Left ventricle myocardium superior (tissue), 1 donor: ENCODE measurements at places on chromosomes 6 and 20. TPM values are rescaled to one million over a fixed set of nuclear protein-coding genes. Genes with fewer than 3 reads are reported as not detected.

The RBM24 gene
- total RNA-seq = 223 TPM

The ETV7 gene
- total RNA-seq = 0.15 TPM

The EPHA7 gene
- total RNA-seq = 1.5 TPM

- no peak for DNase-seq
These were observed 4.1 kb upstream of the ZKSCAN8 start for GRCh38 chr6:28137505-28137981.

DNA sequence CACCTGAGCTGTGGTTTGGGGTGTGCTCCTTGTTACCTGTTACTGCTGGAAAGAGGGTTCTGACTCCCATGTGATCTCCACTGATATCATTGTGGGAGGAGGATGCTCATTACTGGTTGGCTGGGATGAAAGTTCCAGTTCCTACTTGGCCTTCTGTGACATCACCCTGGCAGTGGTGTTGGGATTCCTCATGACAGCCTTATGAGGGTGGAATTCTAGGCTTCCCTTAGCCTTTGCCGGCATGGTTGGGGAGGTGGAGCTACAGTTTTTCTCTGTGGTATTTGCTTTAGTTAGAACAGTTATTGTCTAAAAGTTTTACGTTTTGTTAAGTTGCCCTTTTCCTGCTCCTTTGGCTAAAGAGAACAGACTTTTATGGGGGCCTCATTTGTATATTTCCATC is 112.1 kb downstream of the AFG1L start:
- DNase-seq = no peak

GRCh38 chr6:39847221-39847620 is 55.0 kb downstream of the DAAM2 start:
- peak; percentile 73 for DNase-seq

DNA sequence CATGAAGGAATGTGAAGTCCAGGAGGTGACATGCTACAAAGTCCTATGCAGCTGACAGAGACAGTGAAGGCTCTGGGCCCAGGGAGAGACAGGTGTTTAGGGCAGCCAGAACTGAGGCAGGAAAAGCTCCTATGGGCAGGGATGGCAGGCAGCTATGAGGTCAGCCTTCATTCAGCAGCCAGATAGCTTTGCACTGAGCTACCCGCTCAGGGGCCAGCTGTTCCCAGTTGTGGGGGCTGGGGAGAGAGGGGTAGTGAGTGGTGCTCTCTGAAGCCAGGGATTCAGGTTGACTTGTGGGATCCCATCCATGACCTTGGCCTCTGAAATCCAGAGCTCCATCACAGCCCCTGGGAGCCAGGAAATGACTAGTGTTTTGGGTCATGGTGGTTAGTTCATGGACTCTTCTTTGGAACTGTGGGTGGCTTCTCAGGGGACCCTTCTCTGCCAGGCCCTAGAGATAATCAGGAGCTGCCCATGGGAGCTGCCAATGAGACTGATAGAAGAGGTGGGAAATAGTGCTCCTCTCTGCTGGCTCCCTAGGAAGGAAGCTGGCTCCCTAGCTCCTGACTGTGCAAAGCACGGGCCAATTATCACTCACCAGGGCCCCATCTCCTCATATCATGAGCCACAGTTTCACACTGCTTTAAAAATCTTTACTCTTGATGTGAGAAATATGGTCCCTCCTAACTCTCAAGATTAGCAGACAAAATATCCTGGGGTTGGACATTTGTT is 127.7 kb downstream of the VEGFA start:
- no peak for DNase-seq

- no peak for DNase-seq
These were observed 25.6 kb upstream of the MC3R start for GRCh38 chr20:56222945-56223344.

DNA sequence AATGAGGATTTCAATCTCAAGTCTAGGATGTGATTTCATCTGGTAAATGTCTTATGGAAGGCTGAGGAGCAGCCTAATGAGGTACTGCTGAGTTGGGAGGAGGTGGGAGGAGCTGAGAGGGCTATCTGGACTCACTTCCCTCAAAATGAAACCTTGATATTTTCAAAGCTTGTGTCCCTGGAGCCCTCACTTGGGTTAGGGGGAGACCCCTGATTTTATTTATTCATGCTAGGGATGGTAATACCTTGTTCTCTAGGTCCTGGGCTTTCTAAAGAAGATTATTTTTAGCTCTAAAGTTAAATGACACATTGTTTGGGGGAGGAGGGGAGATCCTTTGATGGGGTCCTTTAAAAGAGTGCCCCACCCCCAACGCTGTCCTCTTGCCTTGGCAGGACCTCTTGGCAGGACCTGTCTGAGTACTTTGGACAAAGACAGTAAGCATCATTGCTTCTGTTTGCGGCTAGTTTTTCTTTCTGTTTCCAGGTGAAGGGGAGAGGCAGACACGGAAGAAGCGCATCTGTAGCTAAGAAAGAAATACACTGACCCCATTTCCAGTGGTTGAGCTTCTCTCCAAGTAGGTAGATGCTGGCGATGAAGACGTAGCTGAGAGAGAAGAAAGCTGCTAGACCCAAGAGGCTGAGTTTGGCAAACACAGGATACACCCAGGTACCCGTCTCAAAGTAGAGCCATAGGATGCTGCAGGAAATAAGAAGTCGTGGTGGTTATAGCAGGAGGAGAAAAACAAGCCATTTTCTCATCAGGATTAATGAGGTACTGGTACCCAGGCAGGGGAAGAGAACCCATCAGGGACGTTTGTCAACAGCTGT is 55.6 kb downstream of the ADTRP start:
- DNase-seq = no peak

DNA sequence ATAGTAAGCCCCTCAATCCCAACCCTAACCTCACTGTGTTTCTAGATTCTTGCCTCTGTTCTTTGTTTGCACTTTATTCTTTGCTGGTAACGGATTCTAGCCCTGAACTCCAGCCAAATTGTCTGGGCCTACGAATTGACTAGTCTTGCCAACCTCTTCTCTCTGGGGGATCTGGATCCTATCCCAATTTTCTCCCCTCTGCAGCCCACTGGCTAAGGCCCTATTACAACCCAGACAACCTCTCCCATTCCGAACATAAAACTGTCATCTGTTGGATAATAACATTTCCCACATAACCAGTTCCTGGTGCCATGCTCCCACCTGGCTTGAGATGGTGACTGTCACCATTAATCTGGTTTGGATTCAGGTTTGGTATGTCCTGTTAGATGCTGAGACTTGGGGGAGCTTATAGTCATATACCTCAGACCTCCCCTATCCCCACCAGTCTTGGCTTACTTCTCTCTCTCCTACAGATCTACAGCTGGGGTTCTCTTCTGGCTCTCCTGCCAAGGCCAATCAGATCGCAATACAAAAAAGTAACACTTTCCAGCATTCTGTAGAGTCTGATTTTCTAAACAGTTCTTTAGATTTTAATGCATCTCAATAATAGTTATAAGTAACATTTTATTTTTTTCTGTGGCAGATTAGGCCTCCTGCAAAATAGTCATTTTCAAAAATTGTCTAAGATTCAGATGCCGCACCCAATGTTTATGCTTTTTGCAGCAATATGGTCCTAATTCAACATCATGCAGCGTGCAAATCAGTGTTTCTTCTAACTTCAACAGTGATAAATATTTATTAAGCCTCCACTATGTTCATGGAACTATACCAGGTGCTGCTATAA is 29.8 kb upstream of the AHI1 start:
- no peak for DNase-seq
